ENCODE measurements at places on chromosomes 1 and 21.

DNA sequence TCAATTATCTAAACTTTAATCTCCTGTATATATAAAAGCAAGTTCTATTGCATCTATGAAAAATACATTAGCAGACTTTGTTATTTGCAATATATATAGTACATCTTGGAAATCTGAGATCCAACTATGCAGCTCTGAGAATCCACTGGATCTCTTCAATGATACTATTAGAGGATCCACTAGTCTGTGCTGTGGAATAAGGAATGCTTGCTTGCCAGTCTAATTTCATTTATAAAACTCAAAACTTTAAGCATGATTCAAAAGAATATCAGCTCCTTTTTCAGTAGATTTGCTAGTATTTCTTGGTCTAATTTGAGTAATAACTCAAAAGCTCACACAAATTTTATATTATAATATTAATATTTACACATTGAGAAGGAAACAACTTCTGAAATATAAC lies 115.1 kb downstream of the SPATA6 start:
- DNase-seq = no peak

DNA sequence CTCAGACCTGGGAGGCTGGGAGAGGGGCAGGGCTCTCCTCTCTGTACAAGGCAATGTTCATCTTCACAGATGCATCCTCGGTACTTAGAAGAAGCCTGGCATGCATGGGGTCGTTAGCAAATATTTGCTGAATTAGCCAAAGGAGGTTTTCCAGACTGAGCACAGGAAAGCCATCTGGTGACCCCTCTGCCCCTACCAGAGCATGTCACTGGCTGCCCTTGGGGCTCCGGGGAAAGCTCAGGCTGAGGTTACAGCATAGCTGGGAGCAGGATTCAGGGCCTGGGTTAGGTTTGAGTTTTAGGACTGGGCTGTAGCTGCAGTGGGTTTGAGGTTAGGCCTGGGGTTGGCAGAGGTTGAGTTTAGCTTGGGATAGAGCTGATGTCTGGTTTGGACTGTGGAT lies 43.4 kb upstream of the ZBTB40 start:
- no peak for DNase-seq

- no peak for DNase-seq
Observed at GRCh38 chr1:226051365-226051764, 11.2 kb upstream of the H3-3A start.

DNA sequence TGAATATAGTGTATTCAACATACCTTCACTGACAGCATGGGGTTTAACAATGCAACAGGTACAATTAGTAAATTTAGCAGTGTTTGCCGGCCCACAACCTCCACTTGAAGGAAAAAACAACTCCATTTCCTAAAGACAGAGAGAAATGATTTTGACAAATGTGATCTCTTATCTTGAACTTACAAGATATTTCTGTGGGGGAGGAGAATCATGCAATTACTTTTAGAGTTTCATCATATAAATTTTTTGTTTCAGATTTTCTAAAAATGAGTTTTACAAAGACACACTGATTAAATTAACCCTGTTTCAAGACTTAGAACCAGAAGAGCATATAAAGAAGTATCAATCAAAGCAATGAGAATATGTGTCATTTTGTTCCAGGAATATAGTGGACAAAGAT lies 80.3 kb downstream of the NME7 start:
- no peak for DNase-seq

GRCh38 chr21:39188521-39189139 lies 5.4 kb upstream of the PSMG1 start:
- DNase-seq = no peak

DNA sequence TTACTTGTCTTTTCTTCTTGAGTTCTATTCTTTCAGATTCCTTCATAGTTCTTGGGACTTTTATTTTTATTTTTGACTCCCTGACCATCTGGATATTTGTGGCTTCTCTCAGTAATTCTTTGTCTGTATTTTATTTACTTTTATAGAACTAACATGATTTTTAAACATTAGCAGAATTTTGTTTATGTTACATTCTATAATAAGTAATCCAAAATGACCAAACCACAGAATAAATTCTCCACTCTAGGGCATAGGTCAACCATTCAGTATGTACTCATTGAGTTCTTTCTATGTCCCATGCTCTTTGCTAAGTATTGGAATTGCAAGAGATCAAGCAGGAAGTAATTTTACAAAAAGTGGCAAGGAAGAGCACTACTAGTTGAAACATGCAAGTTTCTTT lies 969.0 kb downstream of the TTLL7 start:
- no peak for DNase-seq

DNA sequence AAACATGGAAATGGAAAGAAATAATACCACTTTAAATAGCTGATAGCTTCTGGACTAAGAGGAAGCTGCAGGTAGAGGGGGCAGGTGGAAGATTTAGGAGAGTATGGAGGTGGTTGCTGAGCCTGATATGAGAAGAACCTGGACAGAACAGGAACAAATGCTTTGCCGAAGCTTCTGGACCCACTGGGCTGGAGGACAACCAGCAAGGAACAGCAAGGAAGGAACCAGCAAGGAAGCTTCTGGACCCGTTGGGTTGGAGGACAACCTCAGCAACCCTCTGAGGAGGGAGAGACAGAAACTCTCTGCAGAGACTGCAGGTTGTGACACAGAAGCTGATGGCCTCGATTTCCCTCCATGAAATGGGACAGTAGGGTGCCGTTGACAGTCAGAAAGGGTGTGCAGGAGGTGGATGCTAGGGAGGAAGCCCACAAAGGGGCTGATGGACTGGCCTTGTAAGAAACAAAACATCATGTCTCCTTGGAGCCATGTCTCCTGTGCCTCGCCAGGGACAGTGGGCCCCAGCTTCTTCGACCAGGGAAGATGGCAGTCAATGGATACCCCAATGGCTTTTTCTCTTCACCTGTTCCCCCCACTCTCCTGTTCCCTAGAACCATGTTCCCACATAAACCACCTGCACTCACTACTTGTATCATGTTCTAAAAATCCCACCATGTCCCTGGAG lies 8.3 kb upstream of the WNT3A start:
- DNase-seq = no peak

DNA sequence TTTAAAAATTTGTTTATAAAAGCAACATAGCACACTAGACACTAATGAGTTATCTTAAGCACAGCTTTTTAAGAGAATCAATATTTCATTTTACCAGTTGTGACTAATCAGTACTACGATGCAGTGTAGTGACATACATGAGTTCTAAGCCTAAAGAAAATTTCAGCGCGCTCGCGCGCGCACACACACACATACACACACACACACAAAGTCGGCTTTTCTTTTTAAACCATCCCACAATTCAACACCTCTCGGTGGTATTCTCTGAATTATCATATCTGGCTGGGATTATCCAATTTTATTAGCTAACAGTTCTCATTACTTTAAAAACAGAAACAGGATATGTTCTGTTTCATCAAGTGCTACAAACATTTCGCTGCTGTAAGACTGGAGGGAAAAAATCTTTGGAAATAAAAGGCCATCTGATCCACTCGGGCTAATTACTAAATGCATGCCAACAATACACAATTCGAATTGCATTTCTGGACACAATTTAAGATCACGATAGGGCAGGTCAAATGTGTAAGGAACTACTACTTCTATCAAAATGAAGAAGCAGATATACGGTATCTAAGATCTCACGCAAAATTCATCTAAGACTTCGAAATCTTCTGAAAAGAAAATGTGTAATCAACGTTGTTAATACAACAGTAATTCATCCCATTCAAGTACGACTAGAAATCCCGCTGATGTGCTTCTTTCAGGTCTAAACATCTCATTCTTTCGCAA lies 1.2 kb downstream of the TUT4 start:
- DNase-seq = peak; percentile 47

DNA sequence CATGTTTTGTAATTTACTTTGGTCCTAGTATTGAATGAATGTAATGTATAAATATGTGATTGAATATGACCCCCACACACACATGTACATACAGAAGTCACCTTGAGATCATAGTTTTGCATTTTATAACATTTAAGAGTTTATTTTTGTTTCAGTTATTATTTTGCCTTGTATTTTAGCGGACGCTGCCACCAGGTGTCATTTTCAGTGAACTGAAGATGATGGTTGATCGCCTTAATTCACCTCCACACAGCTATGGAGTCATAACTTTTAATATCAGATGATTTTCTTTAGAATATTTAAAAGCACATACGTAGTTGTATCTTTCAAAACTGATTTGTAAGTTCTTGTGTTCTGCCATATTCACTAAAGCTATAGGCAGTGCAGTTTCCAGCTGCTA lies 130.4 kb downstream of the DYRK1A start:
- no peak for DNase-seq

- DNase-seq = no peak
Observed at GRCh38 chr1:85612704-85613361, 32.3 kb downstream of the CCN1 start.

GRCh38 chr1:201053155-201053860 lies 29.8 kb upstream of the KIF21B start:
- no peak for DNase-seq

- DNase-seq = no peak
Observed at GRCh38 chr1:208951026-208951525, 632.4 kb upstream of the CAMK1G start.

DNA sequence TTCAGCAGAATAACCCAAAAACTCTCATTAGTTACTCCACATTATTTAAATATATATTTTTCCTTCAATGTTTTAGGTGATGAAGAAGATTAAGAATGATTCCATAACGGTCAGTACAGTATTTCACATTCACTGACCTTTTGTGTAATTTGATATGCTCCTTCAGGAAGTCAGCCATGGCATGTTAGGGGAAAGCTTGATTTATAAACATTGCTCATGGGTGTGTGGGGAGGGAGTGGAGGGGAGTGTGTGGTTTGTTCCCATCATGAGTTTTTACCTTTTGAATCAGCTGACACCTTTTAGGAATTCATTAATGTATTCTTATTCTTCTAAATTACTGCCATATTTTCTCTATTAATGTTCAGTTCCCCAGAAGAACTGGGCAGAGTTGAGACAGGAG lies 240.2 kb downstream of the ATG4C start:
- no peak for DNase-seq

GRCh38 chr1:7293702-7294629 lies 477.1 kb upstream of the VAMP3 start:
- DNase-seq = no peak

- no peak for DNase-seq
Observed at GRCh38 chr1:110360431-110360830, 21.3 kb downstream of the RBM15 start.

DNA sequence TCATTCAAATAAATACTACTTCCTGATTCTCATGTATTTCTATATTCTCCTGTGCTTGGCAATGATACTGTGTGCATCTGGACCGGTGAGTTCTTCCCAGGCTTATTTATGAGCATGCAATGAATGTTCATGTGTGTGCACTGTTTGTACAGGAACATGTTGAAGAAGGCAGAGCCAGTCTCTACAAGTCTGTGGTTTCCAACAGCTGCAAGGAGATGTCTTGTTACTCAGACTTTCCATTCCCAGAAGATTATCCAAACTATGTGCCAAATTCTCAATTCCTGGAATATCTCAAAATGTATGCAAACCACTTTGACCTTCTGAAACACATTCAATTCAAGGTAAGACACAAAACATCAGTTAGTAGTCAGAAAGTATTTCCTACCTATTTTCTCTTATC lies 19.1 kb downstream of the FMO1 start:
- no peak for DNase-seq

DNA sequence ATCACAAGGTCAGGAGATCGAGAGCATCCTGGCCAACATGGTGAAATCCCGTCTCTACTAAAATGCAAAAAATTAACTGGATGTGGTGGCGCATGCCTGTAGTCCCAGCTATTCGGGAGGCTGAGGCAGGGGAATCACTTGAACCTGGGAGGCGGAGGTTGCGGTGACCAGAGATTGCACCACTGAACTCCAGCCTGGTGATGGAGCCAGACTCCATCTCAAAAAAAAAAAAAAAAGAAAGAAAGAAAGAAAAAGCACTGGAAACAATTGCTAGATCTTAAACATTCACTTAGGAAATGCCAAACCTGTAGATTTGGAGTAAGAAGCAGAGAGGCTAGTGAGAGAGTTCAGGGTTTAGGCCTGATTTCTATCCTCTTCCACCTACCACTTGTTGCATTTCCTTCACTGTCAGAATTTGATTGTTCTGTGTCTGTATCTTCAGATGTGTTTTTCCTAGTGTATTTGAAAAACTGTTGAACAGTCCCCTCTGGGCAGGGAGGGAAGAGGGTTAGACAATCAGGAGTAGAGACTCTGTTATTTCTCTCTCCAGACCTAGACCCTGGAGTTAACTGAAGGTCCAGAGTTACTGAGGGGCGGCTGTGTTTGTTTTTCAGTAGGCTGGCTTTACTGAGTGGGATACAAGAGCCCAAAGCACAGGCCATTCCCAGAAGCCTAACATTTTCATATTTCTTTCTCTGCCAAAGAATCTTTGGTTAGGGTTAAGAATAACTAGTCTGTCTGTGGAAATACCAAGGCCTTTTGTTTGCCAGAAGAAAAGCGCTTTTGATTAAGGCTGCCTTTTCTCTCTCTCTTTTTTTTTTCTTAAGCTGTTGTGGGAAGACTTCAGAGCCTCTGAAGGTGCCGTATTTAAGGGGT lies 31.1 kb upstream of the MACF1 start:
- DNase-seq = no peak

GRCh38 chr21:15007716-15008296 lies 57.0 kb downstream of the NRIP1 start:
- DNase-seq = no peak

- DNase-seq = no peak
Observed at GRCh38 chr1:116122955-116123757, 12.0 kb downstream of the MAB21L3 start.

- DNase-seq = no peak
Observed at GRCh38 chr1:12636098-12636950, 7.6 kb upstream of the AADACL4 start.

DNA sequence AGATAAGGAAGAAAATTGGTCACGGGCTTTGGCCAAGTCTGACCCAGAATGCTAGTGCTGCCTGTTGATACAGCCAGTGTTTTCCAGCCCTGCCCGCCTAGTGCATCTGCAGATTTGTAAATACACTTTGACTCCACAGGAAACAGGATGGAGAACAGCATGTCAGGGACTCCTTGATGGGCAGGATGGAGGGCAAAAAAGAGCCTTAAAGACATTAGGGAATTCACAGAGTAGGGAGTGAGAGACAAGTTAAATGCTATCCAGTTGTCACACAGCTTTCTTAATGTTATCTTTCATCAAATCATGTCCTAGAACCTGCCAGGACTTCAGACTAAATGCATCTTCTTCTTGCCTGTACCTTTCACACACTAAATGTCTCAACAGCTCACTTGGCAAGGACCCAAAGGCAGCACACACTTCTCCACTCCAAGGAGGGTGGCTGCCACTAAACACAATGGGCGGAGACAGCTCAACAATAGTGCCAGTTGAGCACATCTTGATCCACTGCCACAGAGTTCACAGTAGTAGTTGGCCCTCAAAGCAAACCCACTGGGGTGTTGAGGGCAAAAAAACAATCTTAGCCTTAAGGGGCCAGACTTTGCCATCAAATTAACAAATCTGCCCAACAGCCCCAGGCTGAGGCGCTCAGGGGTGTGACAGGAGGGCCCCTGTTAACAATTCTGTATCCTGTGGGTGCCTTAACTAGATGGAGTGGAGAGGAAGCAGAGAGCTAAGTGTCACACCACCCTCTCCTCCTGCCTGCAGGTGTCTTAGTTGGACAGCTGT lies 2.7 kb downstream of the HIVEP3 start:
- DNase-seq = no peak

GRCh38 chr1:155073377-155074242 lies 5.0 kb upstream of the EFNA3 start:
- no peak for DNase-seq

Measured in stimulated activated CD4-positive, alpha-beta T cell treated with anti-CD3 and anti-CD28 coated beads, Interleukin-1b, Interleukin-23, amount 100 ng/mL, for 48 hours (primary cell).